ENCODE measurements at places on chromosomes 5 and 9.

- DNase-seq: no peak
Observed at GRCh38 chr5:90472783-90473395, 1.7 kb downstream of the MBLAC2 start.

DNA sequence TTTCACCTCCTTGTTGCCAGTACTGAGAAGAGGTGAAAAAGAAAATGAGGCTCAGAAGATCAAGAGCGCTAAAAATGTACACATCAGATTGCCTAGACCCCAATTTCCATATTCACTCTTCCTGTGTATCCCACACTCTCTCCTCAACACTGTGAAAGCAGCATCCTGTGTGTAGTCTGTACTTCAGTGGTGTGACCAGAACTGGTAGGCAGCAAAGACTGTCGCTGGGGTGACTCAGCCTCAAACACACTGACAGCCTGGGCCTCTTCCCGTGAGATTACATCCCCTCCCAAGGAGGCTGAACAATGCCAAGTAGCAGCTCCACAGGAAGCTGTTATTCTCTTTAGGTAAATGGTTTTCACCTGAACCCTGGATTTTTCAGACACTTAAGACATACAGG is 135.5 kb downstream of the CCDC192 start:
- no peak for DNase-seq

DNA sequence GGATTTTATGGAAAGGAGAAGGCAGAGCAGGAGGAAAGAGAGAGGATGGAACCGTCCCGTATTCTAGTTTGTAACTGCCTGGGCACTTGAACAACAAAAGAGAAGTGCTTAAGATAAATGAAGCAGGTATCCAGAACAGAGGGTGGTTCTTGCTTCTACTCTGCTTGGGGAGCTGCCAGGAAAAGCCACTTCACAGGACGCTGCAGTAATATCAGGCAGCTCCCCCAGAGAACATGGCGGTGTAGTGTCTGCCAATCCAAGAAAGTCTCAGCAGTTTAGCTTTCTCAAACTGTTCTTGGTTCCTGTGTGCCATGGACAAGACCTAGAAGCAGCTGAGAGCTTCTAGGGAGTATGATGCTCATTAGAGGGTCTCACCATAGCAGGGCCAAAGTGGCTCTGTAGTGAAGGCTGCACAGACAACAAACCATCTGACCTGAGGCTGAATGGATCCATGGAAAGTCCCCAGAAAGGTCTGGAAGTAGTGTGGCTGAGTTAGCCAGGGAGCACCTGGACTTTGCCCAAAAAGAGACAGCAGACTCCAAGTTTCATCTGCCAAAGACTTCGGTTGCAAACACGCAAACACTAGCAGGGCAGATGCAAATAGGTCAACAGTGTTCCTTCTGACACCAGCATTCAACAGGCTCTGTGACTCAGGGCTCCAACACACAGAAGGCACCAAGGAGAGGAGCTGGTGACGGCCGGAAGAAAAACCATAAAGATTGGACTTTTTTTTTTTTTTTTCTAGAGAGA is 72.2 kb upstream of the TNFSF8 start:
- DNase-seq: no peak

DNA sequence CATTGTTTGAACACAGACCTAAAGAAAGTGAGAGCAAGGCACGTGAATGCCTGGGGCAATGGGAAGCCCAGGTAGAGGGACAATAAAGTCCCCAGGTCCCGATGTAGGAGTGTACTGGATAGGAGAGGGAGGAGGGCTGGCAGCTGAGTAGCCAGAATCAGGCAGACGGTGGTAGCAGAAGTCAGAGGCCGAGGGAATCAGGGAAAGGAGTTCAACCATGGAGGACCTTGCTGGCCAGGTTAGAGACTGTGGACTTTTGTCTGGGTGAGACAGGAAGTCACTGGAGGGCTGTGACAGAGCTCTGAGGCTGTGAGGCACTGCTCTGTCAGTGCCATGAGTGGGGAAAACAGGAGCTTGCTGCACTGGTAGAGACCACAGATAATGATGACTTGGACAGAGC is 248.2 kb downstream of the EFNA5 start:
- DNase-seq: no peak

DNA sequence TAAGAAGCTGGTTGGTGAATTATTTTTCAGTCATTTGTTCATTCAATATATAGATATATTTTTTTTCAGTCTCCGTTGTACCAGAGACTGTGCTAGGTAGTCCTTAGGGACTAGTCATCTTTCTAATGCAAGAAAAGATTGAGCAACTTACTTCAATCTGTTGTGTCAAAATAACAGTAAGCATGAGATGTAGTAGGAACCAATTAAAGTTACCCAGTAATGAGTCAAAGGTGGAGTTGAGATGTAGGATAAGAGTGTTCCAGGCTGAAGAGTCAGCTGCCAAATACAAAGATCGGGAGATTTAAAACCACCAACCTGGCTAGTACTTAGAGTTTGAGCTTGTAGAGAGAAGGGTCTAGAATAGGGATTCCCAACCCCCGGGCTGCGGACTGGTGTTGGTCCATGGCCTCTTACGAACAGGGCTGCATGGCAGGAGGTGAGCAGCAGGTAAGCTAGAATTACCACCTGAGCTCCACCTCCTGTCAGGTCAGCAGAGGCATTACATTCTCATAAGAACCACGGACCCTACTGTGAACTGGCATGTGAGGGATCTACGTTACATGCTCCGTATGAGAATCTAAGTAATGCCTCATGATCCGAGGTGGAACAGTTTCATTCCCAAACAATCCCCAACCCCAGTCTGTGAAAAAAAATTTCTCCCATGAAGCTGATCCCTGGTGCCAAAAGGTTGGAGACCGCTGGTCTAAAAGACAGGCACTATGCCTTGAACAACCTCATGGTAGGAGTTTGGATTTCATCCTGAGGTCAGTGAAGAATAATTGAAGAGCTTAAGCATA is 1241.5 kb upstream of the WWC1 start:
- DNase-seq: no peak

GRCh38 chr9:110571801-110572483 is 7.6 kb downstream of the SVEP1 start:
- DNase-seq: no peak

Data from stimulated activated CD4-positive, alpha-beta T cell treated with anti-CD3 and anti-CD28 coated beads, Interleukin-1b, Interleukin-23, amount 100 ng/mL, for 4 hours (primary cell).